NCI-H1417 treated with DMSO at 0.1 percent for 48 hours (cell line): ENCODE measurements at places on chromosomes 5 and 9.

DNA sequence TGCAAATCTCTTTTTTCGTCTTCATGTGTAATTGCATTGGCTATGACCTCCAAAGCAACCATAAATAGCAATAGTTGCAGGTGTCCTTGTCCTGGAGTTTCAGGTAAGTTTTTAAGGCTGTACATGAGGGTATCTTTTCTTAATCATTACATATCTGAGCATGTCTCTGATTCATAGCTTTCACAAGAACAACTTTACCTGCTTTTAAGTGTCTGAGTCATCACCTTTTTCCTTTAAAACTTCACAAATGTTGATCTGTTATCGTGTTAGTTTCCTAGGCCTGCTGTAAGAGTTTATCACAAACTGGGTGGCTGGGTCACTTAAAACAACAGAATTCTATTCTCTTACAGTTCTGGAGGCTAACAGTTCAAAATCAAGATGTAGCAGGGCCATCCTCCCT is 13.8 kb downstream of the GARNL3 start:
- DNase-seq: no peak

GRCh38 chr5:34586117-34586885 is 69.8 kb upstream of the RAI14 start:
- no peak for DNase-seq

GRCh38 chr9:122810306-122810946 is 10.5 kb downstream of the OR1K1 start:
- DNase-seq: peak; percentile 87

GRCh38 chr5:149667084-149667828 is 62.9 kb upstream of the PPARGC1B start:
- DNase-seq: no peak

- DNase-seq: no peak
These were observed 173.0 kb downstream of the HINT1 start for GRCh38 chr5:130992095-130992494.

DNA sequence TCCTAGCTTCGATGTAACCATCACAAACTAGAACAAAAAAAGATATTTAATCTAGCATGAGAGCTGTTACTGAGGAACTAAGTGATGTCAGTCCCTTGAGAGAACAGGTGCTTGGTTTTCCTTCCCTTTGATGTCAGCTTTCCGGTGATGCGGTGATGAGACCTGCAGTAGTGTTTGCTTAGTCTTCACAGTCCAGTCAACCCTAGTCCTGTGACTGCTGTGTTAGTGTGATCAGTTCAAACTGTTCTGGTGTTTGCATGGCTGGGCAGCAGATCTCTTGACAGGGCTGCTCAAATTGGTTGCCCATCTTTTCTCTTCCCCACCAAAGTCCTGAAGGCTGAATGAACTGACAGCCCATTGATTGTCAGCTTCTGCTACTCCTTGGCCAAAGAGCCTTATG is 608.6 kb upstream of the DAB2 start:
- no peak for DNase-seq

DNA sequence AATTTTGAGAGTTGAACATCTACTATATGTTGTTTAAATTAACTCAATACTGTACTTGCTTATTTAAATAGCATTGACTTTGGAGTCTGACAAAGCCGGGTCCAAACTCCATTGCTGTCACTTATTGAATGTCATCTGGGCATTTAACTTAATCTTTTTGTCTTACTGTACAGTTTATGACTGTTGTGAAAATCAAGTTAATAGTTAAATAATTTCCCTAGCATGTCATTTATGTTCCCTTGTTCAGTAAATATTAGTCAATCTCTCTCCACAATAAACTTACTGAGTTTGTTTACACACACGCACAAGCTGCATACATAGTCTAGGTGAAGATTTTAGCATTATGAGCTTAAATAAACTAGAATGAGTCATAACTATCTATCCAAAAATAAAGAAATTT is 6.3 kb upstream of the UGCG start:
- no peak for DNase-seq

DNA sequence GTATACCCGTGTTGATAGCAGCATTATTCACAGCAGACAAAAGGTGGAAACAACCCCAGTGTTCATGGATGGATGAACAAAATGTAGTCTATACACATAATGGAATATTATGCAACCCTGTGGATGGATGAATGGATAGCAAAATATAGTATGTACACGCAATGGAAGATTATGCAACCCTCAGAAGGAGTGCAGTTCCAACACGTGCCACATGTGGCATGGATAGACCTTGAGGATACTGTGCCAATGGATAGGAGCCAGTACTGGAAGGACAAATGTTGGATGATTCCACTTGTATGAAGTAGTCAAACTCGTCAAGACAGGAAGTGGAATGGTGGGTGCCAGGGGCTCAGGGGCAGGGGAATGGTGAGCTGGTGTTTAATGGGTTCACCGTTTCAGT is 44.9 kb downstream of the PLEKHG4B start:
- no peak for DNase-seq

DNA sequence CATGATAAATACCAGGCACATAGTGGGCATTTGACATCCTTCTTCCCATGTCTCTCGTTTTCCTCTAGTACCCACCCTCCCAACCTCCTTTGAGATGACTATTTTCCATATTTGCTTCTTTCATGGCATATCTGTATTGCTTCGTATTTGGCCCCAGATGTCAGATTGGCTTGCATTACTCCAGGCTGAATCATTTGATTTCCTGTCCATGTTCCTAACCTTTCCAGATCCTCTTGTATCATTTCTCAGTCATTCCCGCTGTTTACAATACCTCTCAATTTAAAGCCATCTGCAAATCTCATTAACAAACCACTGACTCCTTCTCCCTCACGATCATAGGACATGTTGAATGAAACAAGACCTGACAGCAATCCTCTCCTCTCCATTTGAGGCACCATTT is 19.9 kb downstream of the MTX3 start:
- no peak for DNase-seq

GRCh38 chr5:172282272-172283019 is 1.1 kb downstream of the UBTD2 start:
- no peak for DNase-seq
